ENCODE measurements at places on chromosomes 1 and 21. TPM values are rescaled to one million over a fixed set of nuclear protein-coding genes. Genes with fewer than 3 reads are reported as not detected.

CHIA gene
- not detected for total RNA-seq

SERINC2 gene
- total RNA-seq, result 31.4 TPM

PRDM15 gene
- total RNA-seq, result 10.5 TPM

MCOLN3 gene
- total RNA-seq, result 3.8 TPM

Data from H1 (cell line).